ENCODE measurements at places on chromosomes 11 and 22.

GRCh38 chr22:47372111-47372581 is 609.7 kb downstream of the TBC1D22A start:
- DNase-seq, result no peak

DNA sequence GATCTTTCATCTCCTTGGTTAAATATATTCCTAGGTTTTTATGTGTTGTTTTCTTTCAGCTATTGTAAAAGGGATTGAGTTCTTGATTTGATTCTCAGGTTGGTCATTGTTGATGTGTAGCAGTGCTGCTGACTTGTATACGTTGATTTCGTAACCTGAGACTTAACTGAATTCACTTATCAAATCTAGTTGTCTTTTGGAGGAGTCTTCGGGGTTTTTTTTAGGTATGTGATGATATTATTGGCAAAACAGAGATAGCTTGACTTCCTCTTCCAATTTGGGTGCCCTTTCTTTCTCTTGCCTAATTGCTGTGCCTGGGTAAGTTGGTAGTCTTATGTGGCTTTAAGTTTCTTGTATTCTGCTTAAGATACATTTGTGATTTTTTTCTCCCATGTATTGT is 52.8 kb downstream of the CBL start:
- DNase-seq, result no peak

GRCh38 chr11:60699936-60700335 is 524 bp downstream of the MS4A8 start:
- DNase-seq, result no peak

DNA sequence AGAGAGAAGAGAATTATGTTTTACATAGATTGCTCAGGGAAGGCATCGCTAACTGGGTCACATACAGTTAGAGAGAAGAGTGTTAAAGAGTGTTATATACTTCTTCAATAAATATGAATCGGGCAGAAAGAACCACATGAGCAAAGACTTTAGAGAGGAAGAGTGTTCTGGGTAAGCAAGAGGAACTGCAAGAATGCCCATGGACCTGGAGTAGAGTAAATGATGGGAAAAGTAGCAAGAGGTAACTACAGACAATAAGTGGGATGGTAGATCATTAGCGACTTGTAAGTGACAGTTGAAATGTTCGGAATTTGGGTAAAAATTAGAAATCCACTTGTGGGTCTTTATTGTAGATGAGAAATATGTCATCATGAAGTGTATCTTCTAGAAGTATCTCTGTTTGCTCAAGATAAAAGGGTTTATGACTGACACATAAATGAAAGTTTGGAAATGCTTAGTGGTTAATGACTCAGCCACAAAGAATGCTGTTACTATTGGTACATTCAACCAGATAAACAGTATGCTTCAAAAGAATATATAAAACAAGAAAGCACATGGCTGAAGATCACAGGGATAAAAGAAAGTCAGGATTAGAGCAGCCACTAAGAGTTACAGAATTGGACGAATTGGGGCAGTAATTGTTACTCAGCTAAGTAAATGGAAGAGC is 229.3 kb downstream of the CASP12 start:
- no peak for DNase-seq

DNA sequence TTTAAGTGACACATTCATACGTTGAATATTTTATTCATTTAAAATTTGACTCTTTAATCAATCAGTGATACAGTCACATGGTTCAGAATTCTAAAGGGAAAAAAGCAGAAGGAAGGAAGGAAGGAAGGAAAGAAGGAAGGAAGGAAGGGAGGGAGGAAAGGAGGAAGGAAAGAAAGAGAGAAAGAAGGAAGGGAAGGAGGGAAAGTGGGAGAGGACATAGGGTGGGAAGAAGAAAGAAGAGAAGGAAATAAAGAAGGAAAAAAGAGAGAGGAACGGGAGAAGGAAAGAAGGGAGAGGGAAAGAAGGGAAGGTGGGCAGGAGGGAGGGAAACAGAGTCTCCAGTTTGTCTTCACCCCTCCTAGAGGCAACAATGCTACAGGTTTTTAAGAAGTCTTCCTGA is 518.6 kb downstream of the MIAT start:
- DNase-seq, result no peak

- no peak for DNase-seq
Observed at GRCh38 chr22:41873391-41873790, 40.5 kb downstream of the SREBF2 start.

DNA sequence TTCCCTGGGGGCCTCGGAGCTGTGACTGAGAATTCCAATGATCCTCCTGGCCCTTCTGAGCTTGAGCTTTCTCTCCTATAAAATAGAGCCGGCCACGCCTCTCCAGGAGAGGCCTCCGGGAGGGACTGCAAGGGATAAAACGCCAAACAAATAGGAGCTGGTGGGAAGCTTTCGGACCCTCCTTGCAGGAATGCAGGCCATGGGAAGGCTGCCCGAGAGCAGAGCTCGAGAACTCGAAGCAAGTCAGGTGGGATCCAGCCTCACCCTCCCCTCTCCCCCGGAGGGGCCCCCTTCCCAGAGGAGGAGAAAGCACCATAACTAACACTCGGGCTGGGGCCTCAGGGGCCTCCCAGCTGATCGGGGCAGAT is 34.6 kb downstream of the FLRT1 start:
- DNase-seq, result no peak

All from upper lobe of right lung (tissue), 1 donor.